ENCODE measurements at places on chromosomes 13 and 19.

DNA sequence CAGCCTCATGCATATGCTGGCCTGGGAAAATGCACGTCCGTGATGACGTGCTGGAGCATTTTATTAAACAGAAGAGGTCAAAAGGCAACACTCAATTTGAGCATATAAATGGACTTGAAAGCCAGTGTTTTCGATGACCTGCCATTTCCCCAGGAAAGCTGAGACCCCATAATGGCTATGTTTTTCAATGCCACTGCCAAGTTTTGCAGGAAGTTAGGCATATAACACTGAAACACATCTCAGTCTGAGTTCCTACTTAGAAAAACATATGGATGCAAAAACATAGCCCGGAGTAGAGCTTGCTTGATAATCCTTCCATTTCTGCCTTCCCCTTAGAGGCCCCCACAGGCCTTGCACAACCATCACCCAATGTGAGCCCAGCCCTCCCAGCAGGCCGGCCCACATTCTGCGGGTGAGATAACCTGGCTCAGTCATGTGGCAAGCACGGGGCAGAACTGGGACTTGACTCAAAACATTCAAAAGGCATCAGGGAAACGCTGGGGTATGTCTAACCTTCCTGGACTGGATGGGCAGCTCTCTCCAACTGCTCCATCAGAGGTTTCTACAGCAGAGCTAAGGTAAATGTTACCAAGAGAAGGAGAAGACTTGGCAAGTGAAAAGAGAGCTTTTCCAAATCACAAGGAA, 24.9 kb downstream of the EPS15L1 start:
- no peak for DNase-seq

GRCh38 chr19:44553478-44554171, 24.1 kb upstream of the CEACAM20 start:
- DNase-seq = no peak

DNA sequence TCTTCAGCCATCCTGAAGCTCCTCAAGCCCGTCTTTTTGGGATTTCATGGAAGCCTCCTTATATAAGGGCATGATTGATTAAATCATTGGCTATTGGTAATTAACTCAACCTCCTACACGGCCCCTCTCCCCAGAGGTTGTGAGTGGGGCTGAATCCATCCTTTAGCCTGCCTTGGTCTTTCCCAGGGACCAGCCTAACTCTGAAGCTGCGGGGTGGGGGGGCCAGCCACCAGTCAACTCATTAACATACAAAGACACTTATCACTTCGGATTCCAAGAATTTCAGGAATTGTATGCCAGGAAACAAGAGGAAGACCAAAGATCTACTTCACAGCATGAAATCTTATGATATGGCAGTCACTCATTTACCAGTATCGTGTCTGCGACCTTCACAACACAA, 9.9 kb downstream of the COL4A1 start:
- DNase-seq = no peak

GRCh38 chr13:95023405-95023804, 277.8 kb downstream of the ABCC4 start:
- no peak for DNase-seq
